CD4-positive, alpha-beta T cell (primary cell): ENCODE measurements at places on chromosomes 1 and 21.

- no peak overlapping the region for H3K4me3 ChIP-seq
- H3K36me3 ChIP-seq, result peaks cover 22% of the 10 kb centered on the region
- no peaks in the 10 kb centered on the region for H3K4me1 ChIP-seq
- no peak for DNase-seq
- H3K27ac ChIP-seq, result no peak overlapping the region
- no peaks in the 10 kb centered on the region for H3K27me3 ChIP-seq
Observed at GRCh38 chr1:50473513-50473912, 50.3 kb upstream of the DMRTA2 start.

DNA sequence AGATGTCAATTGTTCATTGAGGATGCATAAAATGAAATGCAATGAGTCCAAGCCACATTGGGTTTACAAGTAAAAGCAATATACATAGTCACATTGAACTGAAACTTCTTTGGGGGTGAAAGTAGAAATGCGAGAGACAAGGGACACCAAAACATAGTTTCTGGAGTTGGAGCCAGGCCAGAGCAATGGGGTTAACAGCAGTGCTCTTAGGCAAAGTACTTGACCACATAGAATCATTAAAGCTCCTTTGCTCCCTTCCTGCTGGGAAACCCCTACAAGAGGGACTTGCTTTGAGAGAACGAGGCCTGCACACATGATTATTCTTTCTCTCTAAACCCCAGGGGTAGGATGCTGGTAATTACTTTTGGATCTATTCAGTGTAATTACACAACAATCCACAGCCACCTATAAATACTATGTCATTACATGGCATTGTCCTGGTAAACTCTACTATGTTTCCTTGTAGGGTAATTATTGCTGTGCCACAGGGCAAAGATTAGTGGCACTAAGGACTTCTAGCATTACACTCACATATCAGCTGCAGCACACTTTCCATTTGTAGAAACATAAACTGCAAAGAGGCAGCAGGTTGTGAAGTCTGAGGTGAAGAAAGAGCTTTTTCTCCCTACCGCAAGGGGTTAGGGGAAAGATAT lies 421.6 kb upstream of the PBX1 start:
- no peak for DNase-seq
- no peak overlapping the region for H3K4me3 ChIP-seq
- no peaks in the 10 kb centered on the region for H3K27me3 ChIP-seq
- no peaks in the 10 kb centered on the region for H3K36me3 ChIP-seq
- no peak overlapping the region for H3K27ac ChIP-seq

DNA sequence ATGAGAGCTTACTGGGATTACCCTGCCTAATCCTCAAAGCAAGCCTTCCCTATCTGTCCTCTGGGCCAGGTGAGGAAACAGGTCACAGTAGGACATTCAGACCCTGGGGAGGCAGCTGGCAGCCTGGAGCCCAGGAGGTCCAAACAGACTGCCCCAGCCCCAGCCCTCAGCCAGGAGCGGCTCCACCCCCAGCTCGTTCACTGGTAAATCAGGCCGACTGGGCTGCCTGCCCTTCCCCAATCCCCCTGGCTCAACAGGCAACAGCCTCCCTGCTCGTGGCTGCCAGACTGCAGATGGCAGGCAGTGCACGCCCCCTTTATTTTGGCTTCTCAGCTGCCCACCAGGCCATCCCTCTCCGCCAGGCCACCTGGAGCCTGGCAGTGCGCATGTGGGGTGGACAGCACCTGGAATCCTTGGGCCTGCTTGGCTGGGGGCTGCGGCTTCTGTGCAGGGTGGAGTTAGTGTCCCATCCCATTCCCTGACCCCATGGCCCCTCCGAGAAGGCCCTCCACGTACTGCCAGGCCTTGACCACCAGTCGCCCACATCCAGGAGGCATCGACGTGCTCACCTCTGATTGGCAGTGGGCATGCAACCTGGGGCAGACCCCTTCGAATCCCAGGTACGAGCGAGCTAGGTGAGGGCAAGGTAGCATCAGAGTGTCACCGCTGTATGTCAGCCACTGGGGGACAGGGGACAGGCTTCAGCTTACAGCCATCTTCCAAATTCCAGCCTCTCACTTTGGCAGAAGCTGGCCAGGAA lies 11.2 kb upstream of the ZNF670 start:
- no peak for DNase-seq
- no peaks in the 10 kb centered on the region for H3K4me1 ChIP-seq
- H3K36me3 ChIP-seq, result no peaks in the 10 kb centered on the region
- H3K27me3 ChIP-seq, result no peaks in the 10 kb centered on the region
- H3K27ac ChIP-seq, result no peak overlapping the region
- H3K4me3 ChIP-seq, result no peak overlapping the region

- no peaks in the 10 kb centered on the region for H3K4me1 ChIP-seq
- no peak overlapping the region for H3K4me3 ChIP-seq
- DNase-seq, result no peak
- H3K36me3 ChIP-seq, result no peaks in the 10 kb centered on the region
- no peak overlapping the region for H3K27ac ChIP-seq
Observed at GRCh38 chr21:14095056-14095455, 115.7 kb downstream of the LIPI start.

GRCh38 chr1:65429806-65430205 lies 9.3 kb downstream of the LEPR start:
- no peak overlapping the region for H3K27ac ChIP-seq
- H3K4me3 ChIP-seq, result no peak overlapping the region
- no peaks in the 10 kb centered on the region for H3K4me1 ChIP-seq
- no peaks in the 10 kb centered on the region for H3K27me3 ChIP-seq
- H3K36me3 ChIP-seq, result peaks cover 34% of the 10 kb centered on the region
- DNase-seq, result no peak

GRCh38 chr21:34576041-34576511 lies 38.8 kb downstream of the RCAN1 start:
- H3K27ac ChIP-seq, result no peak overlapping the region
- DNase-seq, result no peak
- H3K27me3 ChIP-seq, result no peaks in the 10 kb centered on the region
- no peaks in the 10 kb centered on the region for H3K36me3 ChIP-seq

- no peaks in the 10 kb centered on the region for H3K27me3 ChIP-seq
- DNase-seq, result no peak
- H3K36me3 ChIP-seq, result no peaks in the 10 kb centered on the region
- no peaks in the 10 kb centered on the region for H3K4me1 ChIP-seq
Observed at GRCh38 chr1:29793653-29794348, 557.5 kb downstream of the PTPRU start.

GRCh38 chr1:243705585-243705984 lies 144.5 kb downstream of the AKT3 start:
- no peaks in the 10 kb centered on the region for H3K27me3 ChIP-seq
- no peak overlapping the region for H3K4me3 ChIP-seq
- DNase-seq, result no peak
- no peaks in the 10 kb centered on the region for H3K4me1 ChIP-seq
- no peaks in the 10 kb centered on the region for H3K36me3 ChIP-seq
- no peak overlapping the region for H3K27ac ChIP-seq

DNA sequence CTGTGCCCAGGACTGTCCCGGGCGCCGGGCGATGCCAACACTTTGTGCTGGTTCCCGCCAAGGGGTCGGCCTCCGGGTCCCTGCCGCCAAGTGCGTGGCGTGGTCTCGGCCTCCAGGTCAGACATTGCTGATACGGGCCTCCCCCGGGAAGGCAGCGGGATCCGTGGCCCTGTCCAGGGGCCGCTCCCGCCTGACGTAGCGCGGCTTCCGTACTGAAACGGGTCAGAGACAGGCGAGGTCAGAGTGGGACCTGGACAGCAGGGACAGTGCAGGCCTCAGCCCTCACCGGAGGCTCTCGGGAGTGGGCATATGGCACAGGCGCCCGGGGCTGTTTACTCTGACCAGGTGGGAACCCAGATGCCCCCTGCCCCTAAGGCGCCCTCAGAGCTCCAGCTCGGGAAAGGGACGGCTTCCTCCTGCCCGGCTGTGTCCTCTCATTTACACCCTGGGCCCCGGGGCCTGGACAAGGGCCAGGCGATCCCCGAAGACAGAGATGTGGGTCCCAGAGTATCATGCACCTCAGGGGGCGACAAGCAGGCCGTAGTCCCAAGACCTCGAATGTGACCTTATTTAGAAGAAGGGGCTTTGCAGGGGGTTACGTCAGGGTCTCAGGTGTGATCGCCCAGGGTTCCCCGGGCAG lies 8.8 kb upstream of the RNF223 start:
- H3K27ac ChIP-seq, result no peak overlapping the region
- peaks cover 7% of the 10 kb centered on the region for H3K27me3 ChIP-seq
- peaks cover 14% of the 10 kb centered on the region for H3K4me1 ChIP-seq
- H3K36me3 ChIP-seq, result no peaks in the 10 kb centered on the region
- peak; percentile 4 for DNase-seq
- H3K4me3 ChIP-seq, result no peak overlapping the region

GRCh38 chr21:44929799-44930542 lies 9.3 kb upstream of the ITGB2 start:
- DNase-seq, result no peak
- peaks cover 82% of the 10 kb centered on the region for H3K4me1 ChIP-seq
- H3K4me3 ChIP-seq, result peak overlapping the region; percentile 66
- H3K27ac ChIP-seq, result peak overlapping the region; percentile 79

DNA sequence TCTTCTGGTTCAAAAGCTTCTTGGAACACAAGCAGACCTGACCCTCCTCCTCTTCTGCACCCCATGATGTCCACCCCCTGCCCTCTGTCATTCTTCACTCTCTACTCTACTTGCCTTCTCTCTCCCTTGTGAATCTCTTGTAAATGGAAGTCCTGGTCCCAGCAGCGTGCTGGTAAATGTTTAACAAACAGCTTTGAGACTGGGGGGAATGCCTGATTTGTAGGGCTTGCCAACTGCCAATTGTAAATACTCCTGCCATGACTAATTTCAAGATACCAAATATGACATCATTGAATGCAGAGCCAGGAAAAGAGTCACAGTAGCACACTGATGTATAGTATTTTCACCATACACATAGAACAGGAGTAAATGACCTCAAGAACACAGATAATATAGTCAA lies 40.9 kb upstream of the LRRN2 start:
- no peak for DNase-seq
- H3K4me1 ChIP-seq, result no peaks in the 10 kb centered on the region
- no peak overlapping the region for H3K27ac ChIP-seq

- no peak overlapping the region for H3K27ac ChIP-seq
- no peak for DNase-seq
- H3K4me1 ChIP-seq, result peaks cover 88% of the 10 kb centered on the region
- H3K4me3 ChIP-seq, result no peak overlapping the region
- peaks cover 20% of the 10 kb centered on the region for H3K36me3 ChIP-seq
Observed at GRCh38 chr1:54376430-54377039, 29.7 kb downstream of the SSBP3 start.

DNA sequence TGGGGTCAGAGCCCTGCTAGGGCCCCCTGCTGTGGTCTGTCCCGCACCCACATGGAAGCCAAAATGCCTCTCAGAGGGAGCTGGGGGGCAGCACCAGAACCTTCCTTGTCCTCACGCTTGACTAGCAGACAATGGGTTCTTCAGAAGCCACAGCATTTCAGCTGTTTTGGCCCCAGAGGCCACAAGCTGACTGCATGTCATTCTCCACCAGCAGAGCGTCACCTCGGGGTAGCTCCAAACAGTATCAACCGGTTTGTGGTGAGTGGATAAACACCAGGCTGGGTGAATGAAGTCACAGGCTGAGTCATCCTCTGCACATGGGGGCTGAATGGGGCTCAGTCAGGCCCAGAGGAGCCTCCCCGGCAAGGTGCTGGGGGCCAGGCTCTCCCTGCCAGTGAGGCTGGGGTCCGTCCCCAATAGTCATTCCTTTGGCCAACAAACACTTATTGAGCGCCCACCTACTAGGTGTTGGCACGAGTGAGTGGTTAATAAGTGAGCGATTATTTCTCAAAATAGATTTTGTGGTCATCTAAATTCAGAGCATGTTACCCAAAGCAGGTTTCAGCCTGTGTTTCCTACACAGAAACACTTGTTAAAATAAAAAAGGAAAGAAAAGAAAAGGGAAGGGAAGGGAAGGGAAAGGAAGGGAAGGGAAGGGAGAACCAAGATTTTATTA lies 9.1 kb downstream of the OLIG1 start:
- no peaks in the 10 kb centered on the region for H3K4me1 ChIP-seq
- H3K27ac ChIP-seq, result no peak overlapping the region
- no peak for DNase-seq
- peaks cover 13% of the 10 kb centered on the region for H3K27me3 ChIP-seq

DNA sequence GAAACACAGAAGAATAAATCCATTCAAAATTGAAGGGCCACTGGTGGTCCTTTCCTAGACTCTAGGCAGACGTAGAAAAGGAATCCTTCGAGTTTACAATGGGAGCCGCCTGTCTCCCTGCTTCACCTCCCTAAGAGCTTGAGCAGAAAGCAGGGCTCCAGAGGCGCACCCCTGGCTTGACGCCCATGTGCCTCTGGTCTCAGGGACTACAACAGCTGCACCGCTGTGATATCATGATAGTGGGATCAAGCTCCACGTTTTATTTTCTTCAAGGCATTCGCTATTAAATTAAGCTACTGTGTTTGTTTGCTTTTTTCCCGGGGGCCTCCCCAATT lies 403 bp upstream of the C1orf122 start:
- peak overlapping the region; percentile 85 for H3K27ac ChIP-seq
- H3K27me3 ChIP-seq, result no peaks in the 10 kb centered on the region
- H3K4me3 ChIP-seq, result peak overlapping the region; percentile 82

- no peaks in the 10 kb centered on the region for H3K36me3 ChIP-seq
- DNase-seq, result no peak
- H3K4me1 ChIP-seq, result no peaks in the 10 kb centered on the region
Observed at GRCh38 chr1:237050185-237050584, 8.2 kb downstream of the RYR2 start.

- H3K36me3 ChIP-seq, result no peaks in the 10 kb centered on the region
- H3K27me3 ChIP-seq, result peaks cover 32% of the 10 kb centered on the region
- peaks cover 10% of the 10 kb centered on the region for H3K4me1 ChIP-seq
- DNase-seq, result no peak
Observed at GRCh38 chr1:209583408-209583807, at the start of gene CAMK1G. CAMK1G (plus strand) TSS chr1:209583714; CDS start chr1:209594984, 11,270 bp downstream.

DNA sequence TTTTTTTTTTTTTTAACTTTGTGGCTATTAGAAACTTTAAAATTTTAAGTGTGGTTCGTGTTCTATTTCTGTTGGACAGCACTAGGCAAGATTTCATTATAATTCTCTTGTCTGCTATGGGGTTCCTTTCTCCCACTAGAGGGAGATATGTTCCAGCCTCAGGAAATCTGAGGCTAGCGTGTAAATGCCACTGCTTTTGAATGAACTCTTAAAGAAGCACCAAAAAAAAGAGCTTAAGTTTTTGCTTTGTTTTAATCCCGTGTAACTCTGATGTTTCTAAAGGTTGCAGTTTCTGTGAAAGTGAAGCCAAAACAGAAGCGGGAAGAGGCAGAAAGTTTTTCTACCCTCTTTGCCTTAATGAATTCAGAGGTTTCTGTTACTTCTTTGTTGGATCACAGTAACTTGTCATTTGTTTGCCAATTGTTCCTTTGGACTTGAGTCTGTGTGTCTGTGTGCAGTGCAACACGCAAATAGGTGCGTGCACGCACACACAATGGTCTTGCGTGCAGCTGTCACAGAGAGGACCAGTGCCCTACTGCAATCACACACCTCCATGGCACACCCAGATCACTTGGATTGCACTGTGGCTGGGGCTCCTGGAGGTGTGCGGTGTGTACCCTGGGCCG lies 32.3 kb downstream of the HHAT start:
- H3K36me3 ChIP-seq, result no peaks in the 10 kb centered on the region
- no peak overlapping the region for H3K4me3 ChIP-seq
- DNase-seq, result no peak
- no peaks in the 10 kb centered on the region for H3K4me1 ChIP-seq
- H3K27ac ChIP-seq, result no peak overlapping the region
- H3K27me3 ChIP-seq, result no peaks in the 10 kb centered on the region

GRCh38 chr21:38220270-38220737 lies 36.5 kb upstream of the KCNJ15 start:
- no peaks in the 10 kb centered on the region for H3K27me3 ChIP-seq
- H3K27ac ChIP-seq, result no peak overlapping the region
- no peak overlapping the region for H3K4me3 ChIP-seq
- H3K36me3 ChIP-seq, result no peaks in the 10 kb centered on the region
- no peak for DNase-seq
- H3K4me1 ChIP-seq, result peaks cover 3% of the 10 kb centered on the region
